MCF 10A (cell line): ENCODE measurements at places on chromosomes 1 and 21.
A peak's percentile ranks its signal among the peaks of the same experiment; 100 is the strongest.

- DNase-seq: no peak
- no peak overlapping the region for H3K27ac ChIP-seq
- no peaks in the 10 kb centered on the region for H3K27me3 ChIP-seq
- H3K4me1 ChIP-seq: no peaks in the 10 kb centered on the region
These were observed 168.9 kb downstream of the LMO4 start for GRCh38 chr1:87497380-87498203.

DNA sequence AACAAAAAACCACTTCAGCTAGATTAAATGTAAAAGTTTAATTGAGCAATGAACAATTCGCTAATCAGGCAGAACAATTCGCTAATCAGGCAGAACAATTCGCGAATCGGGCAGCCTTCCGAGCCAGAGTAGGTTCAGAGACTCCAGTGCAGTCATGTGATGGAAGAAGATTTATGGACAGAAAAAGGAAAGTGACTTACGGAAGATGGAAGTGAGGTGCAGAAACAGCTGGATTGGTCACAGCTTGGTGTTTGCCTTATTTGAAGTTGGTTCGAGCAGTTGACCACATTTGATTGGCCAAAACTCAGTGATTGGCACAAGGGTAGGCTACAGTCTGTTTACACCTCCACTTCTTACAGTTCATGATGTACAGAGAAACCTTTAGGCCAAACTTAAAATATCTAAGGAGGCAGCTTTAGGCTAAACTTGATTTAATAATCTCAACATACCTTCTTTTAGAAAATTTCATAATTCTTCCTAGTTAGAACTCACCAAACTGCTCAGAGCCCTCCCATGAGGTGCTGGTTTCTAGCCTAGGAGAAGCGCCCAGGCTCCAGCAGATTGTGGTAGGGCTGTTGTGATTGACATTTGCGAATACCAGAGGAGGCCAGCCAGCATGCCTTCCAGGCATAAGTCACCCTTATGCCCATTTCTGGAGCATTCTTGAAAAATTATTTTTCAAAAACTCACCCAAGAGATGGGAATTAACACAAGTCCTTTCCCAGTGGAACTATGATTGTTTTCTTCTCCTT, 22.8 kb upstream of the KCNC4 start:
- H3K36me3 ChIP-seq: no peaks in the 10 kb centered on the region
- peaks cover 34% of the 10 kb centered on the region for H3K27me3 ChIP-seq
- peak; percentile 36 for DNase-seq
- no peak overlapping the region for H3K4me3 ChIP-seq
- peaks cover 6% of the 10 kb centered on the region for H3K4me1 ChIP-seq
- H3K27ac ChIP-seq: no peak overlapping the region

DNA sequence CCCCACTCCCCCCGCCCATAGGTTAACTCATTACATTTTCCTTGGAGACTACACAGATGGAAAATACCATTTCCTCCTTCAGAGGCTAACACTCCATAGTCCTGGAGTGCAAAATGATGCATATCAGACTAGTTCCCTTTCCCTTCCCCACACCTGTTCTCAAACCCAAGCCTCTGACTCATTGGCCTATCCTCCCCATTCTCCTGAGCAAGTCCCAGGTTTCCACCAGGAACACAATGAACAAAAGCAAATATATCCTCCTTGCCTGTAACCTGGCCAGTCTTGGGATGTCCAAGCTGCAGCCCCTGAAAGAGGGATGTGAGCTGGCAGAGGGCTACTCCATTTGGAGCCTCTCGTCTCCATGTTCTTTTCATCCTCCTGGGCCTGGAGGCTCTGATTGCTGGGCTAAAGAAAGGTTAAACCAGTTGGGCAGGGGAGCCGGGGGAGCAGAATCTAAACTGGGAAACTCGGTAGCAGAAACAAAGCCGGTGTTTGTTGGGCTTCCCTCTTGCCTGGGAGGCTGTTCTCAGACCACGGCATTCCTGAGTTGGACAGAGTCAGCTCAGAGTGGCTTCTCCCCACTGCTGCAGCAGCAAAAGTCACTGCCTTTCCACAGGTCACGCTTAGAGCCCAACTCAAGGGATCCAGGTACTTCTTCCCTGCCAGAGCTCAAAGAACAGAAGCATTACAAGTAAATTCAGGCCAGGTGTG, 13.9 kb downstream of the SSR2 start:
- H3K36me3 ChIP-seq: peaks cover 48% of the 10 kb centered on the region
- no peak for DNase-seq
- H3K4me1 ChIP-seq: peaks cover 29% of the 10 kb centered on the region
- peak overlapping the region; percentile 43 for H3K27ac ChIP-seq

DNA sequence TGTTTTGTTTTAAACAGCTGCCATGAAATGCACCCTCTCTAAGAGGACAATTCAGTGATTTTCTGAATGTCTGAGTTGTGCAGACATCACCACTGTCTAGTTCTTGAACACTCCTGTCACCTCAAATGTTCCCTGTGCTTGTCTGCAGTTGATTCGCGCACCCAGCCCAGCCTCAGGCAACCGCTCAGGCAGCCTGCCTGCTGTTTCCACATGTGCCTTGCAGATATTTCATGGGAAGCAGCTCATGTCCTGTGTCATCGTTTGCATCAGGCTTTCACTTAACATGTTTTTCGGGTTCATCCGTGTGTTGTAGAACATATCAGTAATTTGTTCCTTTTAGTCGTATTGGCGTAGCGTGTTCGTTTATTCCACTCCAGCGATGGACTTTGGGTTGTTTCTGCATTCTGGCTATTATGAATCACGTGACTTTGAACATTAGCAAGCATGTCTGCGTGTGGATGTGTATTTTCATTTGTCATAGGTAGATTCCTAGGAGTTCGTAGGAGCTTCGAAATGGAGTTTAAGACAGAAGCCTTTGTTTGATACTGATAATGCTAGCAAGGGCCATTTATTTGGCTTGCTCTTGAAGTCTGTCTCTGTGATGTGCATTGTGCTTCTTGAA, 12.1 kb downstream of the ADARB1 start:
- peaks cover 10% of the 10 kb centered on the region for H3K4me1 ChIP-seq
- H3K27me3 ChIP-seq: no peaks in the 10 kb centered on the region
- H3K36me3 ChIP-seq: peaks cover 3% of the 10 kb centered on the region
- H3K4me3 ChIP-seq: no peak overlapping the region
- no peak overlapping the region for H3K27ac ChIP-seq

DNA sequence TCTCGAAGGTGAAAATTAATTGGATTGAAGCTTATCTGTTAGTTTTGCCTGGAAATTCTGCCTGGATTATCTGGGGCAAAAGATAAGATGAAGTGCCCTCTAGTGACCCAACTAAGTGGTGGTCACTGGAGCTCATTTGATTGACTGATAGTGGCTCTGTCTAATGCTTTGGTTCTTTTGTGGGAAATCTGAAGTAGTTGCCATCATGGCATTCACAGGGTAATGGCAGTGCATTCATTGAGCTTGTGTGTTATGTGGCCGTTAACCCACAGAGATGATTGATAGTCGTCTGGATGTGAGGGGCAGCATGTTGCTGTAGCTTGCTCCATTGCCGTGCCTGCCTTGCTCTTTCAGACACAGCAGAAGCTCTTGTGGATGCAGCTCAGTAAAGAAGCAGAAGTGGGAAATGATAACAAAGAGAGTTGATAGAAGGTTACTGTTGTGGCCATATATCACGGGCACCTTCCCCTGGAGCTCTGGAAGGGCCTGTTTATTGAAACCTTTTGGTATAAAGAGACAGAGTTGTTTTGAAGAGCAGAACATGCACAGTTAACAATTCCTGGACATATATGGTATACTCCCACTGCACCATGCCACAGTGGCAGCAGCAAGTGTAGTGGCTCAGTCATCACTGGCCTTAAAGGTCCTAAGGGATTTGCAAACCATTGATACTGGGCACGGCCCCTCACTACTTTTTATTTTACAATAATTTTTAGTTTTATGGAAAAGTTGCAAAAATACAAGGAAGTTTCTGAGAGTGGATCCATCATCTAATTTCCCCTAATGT, 42.0 kb downstream of the CXADR start:
- no peaks in the 10 kb centered on the region for H3K27me3 ChIP-seq
- H3K4me3 ChIP-seq: no peak overlapping the region
- peaks cover 11% of the 10 kb centered on the region for H3K4me1 ChIP-seq
- peak; percentile 35 for DNase-seq
- peaks cover 10% of the 10 kb centered on the region for H3K36me3 ChIP-seq

- peak; percentile 36 for DNase-seq
- H3K27ac ChIP-seq: no peak overlapping the region
- no peak overlapping the region for H3K4me3 ChIP-seq
These were observed 25.7 kb downstream of the PRMT2 start for GRCh38 chr21:46661211-46661625.

GRCh38 chr1:167515893-167516321, 2.4 kb downstream of the CD247 start:
- H3K36me3 ChIP-seq: no peaks in the 10 kb centered on the region
- H3K27me3 ChIP-seq: no peaks in the 10 kb centered on the region
- no peaks in the 10 kb centered on the region for H3K4me1 ChIP-seq
- DNase-seq: no peak

DNA sequence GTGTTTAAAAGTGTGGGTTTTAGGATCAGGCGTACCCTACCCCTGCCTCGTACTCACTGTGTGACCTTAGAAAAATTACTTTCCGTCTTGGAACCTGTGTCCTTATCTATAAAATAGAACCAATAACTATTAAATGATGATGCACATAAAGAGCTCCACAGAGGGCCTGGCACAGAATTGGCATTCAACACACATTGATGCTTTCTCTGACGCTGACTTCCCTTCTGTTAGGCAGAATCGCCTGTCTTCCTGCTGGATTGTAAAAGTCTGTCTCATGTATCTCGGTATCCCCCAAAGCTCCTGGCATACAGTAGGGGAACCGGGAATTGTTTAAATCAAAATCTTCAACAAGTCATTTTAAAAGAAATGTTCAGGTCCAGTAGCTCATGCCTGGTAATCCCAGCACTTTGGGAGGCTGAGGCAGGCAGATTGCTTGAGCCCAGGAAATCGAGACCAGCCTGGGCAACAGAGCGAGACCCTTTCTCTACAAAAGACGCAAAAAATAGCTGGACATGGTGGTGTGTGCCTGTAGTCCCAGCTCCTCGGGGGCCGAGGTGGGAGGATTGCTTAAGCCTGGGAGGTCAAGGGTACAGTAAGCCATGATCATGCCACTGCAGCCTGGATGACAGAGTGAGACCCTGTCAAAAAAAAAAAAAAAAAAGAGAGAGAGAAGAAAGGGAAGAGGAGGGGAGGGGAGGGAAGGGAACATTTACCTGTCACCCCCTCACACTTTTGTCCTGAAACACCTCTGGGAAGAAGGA, 41.3 kb upstream of the FHAD1 start:
- H3K4me1 ChIP-seq: peaks cover 3% of the 10 kb centered on the region
- no peaks in the 10 kb centered on the region for H3K36me3 ChIP-seq
- DNase-seq: no peak

GRCh38 chr1:112320058-112320457, 76.0 kb upstream of the CTTNBP2NL start:
- H3K36me3 ChIP-seq: no peaks in the 10 kb centered on the region
- H3K27ac ChIP-seq: peak overlapping the region; percentile 97
- no peaks in the 10 kb centered on the region for H3K27me3 ChIP-seq
- no peak for DNase-seq
- peaks cover 23% of the 10 kb centered on the region for H3K4me1 ChIP-seq

GRCh38 chr1:162357681-162358266, 18.9 kb downstream of the SPATA46 start:
- no peak overlapping the region for H3K4me3 ChIP-seq
- no peak overlapping the region for H3K27ac ChIP-seq
- H3K27me3 ChIP-seq: no peaks in the 10 kb centered on the region
- H3K4me1 ChIP-seq: peaks cover 8% of the 10 kb centered on the region
- H3K36me3 ChIP-seq: no peaks in the 10 kb centered on the region

GRCh38 chr1:154411525-154411924, 6.4 kb downstream of the IL6R start:
- H3K36me3 ChIP-seq: peaks cover 44% of the 10 kb centered on the region
- no peak for DNase-seq
- H3K27ac ChIP-seq: no peak overlapping the region
- no peak overlapping the region for H3K4me3 ChIP-seq

GRCh38 chr1:83620016-83620415, 378.9 kb downstream of the TTLL7 start:
- H3K27me3 ChIP-seq: no peaks in the 10 kb centered on the region
- no peaks in the 10 kb centered on the region for H3K4me1 ChIP-seq
- H3K27ac ChIP-seq: no peak overlapping the region
- no peak overlapping the region for H3K4me3 ChIP-seq
- H3K36me3 ChIP-seq: no peaks in the 10 kb centered on the region

- H3K4me1 ChIP-seq: peaks cover 7% of the 10 kb centered on the region
- H3K4me3 ChIP-seq: no peak overlapping the region
- H3K27me3 ChIP-seq: no peaks in the 10 kb centered on the region
- peak; percentile 38 for DNase-seq
- no peak overlapping the region for H3K27ac ChIP-seq
- no peaks in the 10 kb centered on the region for H3K36me3 ChIP-seq
These were observed 1392.0 kb upstream of the PRMT6 start for GRCh38 chr1:105664495-105664894.

DNA sequence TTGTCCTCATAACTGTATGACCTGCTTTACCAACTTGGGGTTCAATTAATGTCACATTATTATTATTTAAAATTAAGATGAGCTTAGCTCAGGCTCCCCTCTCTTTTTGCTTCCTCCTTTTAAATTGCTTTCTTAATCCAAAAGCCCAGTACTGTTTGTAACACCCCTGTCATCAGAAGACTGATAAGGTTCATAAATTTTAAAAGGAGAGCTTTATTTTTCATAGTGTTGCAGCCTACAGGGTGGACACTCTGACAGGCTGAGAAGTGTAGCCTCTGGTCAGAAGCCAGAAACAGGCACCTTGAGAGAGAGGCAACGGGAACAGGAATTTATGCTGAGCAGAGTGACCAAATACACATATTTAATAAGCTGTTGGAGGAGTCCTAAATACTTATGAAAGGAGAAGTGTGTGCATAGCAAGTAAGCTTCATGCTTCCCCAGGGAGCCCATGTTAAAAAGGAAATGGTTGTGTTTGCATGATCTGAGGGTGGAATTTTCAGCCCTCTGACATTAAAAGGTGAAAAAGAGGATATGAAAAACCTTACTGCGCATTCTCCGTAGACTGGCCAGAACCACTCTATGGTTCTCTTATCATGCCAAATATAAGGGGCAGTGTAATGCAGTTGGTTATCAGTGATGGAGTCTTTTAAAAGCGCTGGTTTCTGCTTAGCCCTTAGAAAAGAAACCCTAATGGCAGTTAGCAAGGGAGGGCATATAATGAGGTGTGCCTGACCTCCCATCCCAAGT, 30.5 kb upstream of the FGGY start:
- H3K4me3 ChIP-seq: no peak overlapping the region
- no peak overlapping the region for H3K27ac ChIP-seq
- DNase-seq: no peak

DNA sequence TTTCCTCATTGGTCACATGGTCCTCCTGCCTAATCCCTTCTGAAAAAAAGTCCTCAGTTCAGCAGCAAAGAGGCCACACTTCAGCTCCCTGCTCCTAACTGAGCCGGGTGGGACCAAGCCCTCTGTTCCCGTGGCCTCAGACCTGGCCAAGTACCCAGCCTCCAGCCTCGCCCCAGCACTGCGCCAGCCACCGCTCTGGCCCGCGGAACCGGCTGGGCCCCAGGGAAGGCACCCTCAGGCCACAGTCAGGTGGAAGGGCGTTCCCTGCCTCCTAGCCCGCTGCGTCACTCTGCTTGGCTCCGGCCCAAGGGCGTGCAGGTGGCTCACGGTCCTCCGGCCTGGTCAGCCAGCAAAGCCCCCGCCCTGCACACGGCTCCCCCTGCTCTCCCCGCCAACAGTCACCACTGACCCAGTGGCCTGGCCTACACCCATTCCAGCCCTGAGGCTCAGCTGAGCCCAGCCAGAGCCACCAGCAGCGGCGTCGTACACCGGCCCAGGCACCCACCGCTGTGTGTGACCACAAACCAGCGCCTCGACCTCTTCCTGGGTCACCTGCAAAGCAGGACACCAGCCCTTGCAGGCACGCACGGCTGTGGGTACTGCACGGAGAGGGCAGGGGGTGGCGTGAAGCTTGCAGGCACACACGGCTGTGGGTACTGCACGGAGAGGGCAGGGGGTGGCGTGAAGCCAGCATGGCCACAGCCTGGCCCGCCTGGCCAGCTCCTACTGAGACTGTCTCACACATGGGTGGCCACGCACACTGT, 19.4 kb downstream of the NADK start:
- no peaks in the 10 kb centered on the region for H3K27me3 ChIP-seq
- peaks cover 91% of the 10 kb centered on the region for H3K36me3 ChIP-seq
- H3K27ac ChIP-seq: peak overlapping the region; percentile 64
